ENCODE measurements at places on chromosomes 1 and 21.

GRCh38 chr1:116420417-116421200, 47.6 kb downstream of the ATP1A1 start:
- no peak for DNase-seq

GRCh38 chr1:18091660-18092446, 15.7 kb upstream of the IGSF21 start:
- DNase-seq: no peak

DNA sequence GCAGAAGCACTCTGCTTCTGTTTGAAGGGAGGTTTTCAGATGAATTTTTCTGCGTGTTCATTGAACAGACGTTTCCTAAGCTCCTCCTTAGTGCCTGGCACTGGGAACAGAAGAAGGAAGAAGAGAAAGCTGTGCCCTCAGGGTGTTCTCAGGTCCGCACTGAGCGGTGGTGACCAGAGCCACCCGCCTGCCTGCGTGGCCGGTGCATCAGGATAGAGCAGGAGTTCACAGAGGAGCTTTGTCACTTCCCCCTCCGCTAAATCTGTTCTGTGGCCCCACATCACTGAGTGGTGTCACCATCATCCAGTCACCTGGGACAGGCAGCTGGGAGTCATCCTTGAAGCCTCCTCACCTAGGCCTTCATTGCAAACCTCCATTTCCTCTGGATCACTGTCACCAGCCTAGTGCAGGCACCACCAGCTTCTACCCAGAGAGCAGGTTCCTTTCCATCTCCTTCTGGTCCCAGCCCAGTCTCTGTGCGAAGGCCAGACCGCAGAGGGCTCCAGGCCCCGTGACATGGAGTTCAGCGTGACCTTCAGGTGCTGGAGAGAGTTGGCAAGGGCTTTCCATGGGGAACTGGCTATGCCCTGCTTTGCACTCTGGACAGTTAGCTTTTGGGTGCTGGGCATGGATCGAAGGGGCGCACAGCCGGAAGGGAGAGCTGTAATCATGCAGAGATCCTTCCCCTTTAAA, 21.7 kb downstream of the PARK7 start:
- DNase-seq: no peak

- DNase-seq: no peak
Measured at GRCh38 chr1:246035060-246035541, 472.0 kb downstream of the SMYD3 start.

DNA sequence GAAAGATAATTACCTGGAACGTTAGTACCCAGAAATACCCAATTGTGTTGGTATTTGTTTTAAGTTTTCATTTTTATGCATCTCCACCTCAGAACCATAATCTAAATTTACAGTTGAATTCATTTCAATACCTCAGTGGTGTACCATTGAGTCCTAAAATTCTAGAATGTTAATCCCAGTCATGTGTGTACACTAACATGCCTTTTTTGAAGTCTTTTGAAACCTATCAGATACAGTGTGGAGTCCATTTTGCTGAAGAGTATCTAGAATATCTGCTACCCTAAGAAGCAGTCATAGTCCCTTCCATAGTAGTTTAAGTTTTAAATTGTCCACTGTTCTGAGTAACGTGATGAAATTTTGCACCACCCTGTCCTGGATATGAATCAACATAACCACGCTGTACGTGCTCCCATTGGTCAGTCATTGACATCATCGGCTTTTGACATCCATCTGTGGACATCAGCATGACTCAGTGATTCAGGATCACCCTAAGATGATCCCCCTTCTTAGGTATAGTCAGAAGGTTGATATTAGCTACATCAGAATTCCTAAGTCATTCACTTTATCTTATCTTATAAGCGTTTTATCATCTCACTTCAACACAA, 7.5 kb upstream of the ASH1L start:
- no peak for DNase-seq

DNA sequence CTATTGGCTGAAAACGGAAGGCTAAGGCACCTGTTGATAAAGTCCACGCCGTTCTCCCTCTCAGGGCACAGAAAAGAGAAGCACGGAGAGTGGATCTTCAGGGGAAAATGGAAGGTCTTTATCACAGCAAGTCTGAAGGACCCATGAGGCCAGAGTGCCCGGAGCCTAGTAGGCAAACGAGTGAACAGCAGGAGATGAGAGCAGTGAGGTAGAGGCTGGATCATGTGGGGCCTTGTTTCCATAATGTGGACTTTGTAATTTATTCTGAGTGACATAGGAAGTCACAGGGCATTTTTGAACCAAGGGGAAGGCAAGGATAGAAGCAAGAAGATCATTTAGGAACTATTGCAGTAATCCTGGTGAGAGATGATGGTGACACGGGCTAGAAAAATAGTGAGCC, 287.2 kb upstream of the NRIP1 start:
- DNase-seq: no peak

All from nephron progenitor cell (in vitro differentiated cells).